ENCODE measurements at places on chromosomes 4 and X.

DNA sequence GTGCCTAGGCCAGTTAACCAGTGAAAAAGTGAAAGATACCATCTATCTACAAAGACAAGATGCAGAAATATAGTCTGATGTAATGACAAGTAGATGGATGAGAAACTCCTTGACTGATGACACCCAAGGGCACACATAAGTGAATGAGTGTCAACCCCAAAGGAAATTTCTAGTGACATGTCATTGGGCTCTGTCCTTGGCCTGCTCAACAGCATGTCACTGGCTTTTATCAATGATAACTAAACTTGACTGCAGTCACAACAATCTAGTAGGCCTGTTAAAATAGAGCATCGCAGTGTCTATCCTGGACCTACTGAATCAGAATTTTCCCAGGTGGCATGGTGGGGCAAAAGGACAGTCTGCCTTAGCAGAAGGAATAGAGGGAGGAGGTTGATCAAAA lies 155.8 kb downstream of the TSPAN5 start:
- DNase-seq = no peak

DNA sequence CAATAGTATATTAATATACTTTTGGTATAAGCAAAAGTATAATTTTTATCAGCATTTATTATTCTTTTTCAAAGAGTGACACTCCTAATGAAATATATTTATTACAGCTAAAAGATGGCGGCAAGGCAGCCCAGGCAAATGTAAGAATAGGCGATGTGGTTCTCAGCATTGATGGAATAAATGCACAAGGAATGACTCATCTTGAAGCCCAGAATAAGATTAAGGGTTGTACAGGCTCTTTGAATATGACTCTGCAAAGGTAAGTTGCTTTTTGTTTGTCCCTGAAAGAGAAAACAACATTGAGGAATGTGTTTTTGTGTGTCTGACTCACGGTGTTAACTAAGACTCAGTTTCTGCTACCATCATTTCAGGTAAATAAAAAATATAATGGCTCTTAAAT lies 71.9 kb downstream of the PDLIM5 start:
- no peak for DNase-seq

DNA sequence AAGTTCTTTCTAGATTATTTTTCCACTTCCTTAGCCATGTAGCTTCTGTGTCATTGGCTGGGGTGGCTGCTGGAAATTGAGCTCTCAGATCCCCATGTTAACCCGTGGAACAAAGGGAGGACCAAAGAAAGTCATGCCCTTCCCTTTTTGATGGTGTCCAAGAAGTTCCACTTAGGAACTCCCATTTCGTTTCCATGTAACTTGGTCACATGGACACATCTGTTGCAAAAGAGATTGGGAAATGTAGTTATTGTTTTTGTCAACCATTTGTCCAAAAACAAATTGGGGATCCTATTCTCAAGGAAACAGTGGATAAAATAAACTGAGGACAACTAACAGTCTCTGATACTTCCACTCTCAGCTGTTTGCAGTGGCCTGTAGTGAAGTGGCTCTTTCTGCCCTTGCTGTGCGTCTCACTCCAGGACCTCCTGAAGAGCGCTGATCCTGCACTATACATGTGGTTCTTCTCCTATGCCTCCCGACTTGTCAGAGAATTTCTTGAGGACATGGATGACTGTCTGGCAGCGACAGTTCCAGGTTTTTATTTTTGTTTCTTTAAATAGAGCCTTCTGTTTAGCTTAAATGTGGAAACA lies 125.3 kb upstream of the LNX1 start:
- no peak for DNase-seq

- no peak for DNase-seq
Measured at GRCh38 chrX:19863857-19864223, 23.6 kb downstream of the SH3KBP1 start.

GRCh38 chr4:73776321-73776729 lies 36.0 kb downstream of the CXCL8 start:
- no peak for DNase-seq

GRCh38 chr4:24208691-24209090 lies 318.8 kb upstream of the PPARGC1A start:
- DNase-seq = no peak

DNA sequence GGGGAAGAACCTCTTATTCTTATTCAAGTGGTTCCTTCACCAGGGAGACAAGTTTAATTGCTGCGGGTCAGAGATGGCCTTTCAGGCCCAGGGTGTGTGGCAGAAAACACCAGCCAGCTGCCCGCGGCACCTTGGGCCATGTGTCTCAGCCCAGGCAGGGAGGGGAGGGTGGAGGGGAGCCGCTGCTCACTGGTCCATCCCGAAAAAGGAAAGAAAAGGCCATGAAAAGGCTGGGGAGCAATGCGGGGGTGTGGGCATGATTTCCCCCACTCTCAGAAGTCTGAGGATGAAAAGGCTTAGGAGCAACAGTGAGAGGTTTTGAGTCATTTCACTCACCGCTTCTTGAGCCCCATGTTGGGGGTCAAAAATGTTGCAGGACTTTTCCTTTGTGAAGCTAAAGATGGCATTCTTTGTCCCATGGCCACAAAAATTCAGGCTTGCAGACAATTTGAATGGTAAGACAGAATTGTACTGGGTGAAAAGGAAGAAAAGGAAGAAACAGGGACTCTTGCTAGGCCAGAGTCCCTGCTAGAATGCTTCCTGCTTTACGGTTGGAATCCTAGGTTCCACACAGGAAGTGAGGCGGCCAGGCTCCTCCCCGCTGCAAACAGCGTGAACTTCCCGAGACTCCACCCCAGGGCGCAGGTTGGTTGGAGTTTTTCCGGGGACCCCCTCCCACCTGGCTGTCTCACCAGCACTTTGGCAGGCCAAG lies 17.4 kb upstream of the FAM47E start:
- no peak for DNase-seq

DNA sequence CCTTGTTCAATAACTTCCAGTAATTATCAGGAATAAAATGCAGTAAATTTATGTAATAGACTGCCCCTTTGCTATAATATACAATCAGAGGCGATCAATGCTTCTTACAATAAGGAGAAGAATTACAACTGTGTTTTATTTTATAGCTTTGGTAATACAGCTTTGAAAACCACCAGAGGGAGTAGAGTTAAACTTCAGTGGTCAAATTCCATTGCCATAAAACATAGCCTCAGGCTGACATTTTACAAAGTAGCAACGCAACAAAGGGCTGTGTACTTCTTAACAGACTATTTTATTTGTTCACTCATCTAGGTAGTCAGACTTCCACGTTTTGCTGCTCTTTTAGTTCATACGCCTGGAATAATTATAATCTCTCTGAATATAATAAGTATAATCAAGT lies 58.5 kb downstream of the TEX13C start:
- DNase-seq = peak; percentile 4
